ENCODE measurements at places on chromosomes 5 and 9.

GRCh38 chr5:177557041-177557647 is 2.8 kb upstream of the FAM193B start:
- no peak for DNase-seq

GRCh38 chr5:141511771-141512325 is 23.0 kb downstream of the PCDHGC5 start:
- no peak for DNase-seq

- DNase-seq, result no peak
These were observed 187.4 kb upstream of the SLC24A2 start for GRCh38 chr9:19976226-19976625.

DNA sequence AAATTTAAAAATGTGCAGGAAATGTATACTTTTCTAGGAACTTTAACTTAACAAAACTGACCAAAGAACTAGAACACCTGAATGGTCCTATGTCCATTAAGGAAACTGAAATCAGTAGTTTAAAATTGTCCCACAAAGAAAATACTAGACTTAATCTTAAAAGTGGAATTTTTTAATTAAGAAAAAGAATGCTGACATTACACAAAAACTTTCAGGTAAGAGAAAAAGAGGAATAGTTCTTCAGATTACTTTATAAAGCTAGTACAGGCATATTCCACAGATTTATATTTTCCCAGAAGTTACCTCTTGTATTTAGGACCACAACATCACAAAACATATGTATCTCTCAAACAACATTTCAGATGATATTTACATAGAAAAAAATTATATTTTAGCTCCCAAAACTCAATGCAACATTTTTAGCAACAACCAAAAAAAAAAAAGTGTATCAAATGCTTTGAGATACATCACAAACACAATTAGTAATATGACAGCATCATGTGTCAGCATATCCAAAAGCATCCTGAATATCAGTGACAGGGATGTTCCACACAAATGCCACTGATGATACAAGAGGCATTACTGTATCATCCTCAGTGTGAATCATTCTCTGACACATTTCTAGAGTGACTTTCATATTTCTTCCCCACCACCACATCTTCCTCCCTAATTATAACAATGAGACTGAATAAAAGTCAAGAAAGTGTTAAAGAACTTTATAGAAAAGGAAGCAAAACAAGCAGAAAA is 264.0 kb downstream of the EPB41L4A start:
- DNase-seq, result no peak

DNA sequence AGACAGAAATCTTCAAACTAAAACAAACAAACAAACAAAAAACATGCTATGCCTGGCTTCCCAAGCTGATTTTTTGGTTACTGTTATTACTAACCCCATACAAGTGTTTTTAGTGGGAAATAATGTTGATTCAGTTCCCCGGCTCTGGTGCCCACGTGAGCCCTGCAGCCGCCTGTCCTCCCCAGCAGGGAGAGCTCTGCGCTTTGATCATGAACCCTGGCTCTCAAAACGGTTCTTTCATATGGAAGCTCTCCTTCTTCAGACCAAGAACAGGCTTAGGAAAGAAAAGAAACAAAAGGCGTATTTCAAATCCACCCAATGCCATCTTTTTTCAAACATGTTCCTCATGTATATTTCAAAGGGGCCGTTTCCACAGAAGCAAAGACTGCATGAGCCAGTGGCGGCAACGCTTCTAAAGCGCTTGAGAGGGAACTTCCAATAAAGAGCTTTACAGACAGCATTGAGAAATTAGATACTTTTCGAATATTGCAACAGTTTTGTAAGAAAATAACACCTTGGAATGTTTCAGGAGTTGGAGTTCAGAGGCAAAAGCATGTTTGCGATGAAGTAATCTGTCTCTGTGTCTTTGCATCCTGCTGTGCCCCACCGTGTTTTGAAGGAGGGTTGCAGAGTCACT is 74.8 kb downstream of the ICE1 start:
- DNase-seq, result no peak

- no peak for DNase-seq
These were observed 25.5 kb downstream of the ERAP2 start for GRCh38 chr5:96901841-96902240.

DNA sequence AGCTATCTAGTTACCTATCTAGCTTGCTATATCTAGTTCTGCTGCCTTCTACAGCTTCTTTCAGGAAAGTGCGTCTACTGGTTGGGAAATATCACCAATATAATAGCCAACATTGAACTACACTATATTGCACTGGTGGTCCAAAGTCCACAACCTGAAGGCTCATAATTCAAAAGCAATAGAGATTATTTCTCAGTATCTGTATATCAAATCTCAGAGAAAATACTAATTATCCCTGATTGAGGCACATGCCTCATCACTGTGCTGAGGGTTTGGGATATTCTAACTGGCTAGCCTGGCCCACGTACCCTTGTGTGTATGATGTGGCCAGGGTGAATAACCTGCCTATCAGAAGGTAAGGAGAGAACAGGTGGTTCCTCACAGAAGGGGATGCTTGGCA is 53.8 kb downstream of the SH3RF2 start:
- no peak for DNase-seq

DNA sequence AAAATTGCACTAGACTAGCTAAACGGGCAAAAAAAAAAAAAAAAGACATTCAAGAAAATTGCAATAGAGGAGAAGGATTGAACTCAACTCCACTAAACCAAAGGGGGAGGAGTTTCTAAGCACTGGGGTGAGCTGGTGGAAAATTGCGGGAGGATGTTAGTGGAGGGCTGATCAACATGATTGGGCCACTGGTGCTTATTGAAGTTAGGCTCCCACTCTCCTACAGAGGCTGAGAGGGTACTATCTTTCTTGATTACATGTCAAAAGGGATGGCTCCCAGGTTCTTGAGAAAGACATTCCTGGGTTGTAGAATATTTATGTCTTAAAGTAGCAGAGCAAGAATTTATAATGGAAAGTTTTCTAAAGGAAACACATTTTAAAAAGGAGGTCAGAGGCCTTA is 38.0 kb downstream of the CAMK4 start:
- DNase-seq, result no peak

- no peak for DNase-seq
These were observed 106.1 kb downstream of the UBAP2 start for GRCh38 chr9:33942471-33943083.

GRCh38 chr9:72271613-72272478 is 93.2 kb downstream of the ZFAND5 start:
- no peak for DNase-seq

- no peak for DNase-seq
These were observed 28.8 kb downstream of the CNTFR start for GRCh38 chr9:34560599-34561214.

GRCh38 chr5:146745931-146746577 is 132.5 kb downstream of the PPP2R2B start:
- no peak for DNase-seq

DNA sequence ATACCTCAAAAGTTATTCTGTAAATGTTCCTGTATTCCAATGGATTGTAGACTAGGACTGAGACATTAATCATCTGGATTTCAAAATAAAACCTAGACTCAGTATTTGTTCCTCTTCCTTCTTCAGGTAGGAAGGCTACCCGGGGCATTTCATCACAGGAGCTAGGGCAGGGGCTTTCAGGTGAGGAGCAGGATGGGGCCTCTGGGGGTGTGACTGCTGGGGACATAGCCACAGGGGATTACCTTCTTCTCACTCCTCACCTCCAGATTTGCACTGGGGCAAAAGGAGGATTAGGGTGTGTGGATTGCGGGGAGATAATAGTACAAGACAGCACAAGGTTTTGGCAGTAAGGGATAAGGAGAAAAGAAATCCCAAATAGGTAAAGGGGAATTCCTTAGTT is 37.9 kb upstream of the SRP19 start:
- DNase-seq, result no peak

GRCh38 chr5:42787845-42788244 is 23.8 kb downstream of the SELENOP start:
- no peak for DNase-seq

DNA sequence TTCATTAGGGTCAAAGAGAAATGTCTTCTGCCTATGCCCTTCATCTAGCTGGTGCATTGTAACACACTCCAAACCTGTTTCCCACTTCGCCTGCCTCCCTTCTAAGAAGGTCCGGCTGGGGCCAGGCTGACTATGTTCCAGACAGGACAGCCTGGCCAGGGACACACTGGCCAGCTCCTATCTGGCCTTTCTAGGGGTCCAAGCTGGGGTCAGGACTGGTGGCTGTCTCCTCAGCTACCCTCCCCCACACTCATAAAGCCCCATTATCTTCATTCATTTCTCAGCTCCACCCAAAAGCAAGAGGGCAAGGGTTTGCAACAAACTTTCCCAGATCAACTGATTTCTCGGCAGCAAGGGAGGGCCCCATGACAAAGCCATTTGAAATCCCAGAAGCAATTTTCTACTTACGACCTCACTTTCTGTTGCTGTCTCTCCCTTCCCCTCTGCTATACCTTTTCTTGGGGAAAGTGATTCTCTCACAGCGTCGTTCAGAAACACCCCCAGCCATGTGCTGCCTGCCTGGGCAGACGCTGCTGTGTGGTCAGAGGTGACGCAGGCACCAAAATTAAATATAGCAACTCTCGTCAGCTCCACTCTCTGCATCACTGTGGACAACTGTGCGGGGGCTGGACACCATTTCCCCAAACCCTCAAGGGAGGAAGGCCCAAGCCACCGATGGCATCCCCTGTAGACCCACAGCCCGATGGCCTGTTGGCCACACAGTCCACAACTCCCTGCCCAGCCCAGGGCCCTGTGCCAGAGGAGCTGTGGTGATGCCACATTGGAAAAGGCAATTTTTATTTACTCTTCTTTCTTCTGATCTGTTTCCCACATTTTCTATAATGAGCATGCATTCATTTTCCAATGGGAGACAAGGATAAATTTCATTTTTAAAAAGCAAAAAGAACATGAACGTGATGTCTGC is 6.1 kb downstream of the IL13 start:
- DNase-seq, result no peak

DNA sequence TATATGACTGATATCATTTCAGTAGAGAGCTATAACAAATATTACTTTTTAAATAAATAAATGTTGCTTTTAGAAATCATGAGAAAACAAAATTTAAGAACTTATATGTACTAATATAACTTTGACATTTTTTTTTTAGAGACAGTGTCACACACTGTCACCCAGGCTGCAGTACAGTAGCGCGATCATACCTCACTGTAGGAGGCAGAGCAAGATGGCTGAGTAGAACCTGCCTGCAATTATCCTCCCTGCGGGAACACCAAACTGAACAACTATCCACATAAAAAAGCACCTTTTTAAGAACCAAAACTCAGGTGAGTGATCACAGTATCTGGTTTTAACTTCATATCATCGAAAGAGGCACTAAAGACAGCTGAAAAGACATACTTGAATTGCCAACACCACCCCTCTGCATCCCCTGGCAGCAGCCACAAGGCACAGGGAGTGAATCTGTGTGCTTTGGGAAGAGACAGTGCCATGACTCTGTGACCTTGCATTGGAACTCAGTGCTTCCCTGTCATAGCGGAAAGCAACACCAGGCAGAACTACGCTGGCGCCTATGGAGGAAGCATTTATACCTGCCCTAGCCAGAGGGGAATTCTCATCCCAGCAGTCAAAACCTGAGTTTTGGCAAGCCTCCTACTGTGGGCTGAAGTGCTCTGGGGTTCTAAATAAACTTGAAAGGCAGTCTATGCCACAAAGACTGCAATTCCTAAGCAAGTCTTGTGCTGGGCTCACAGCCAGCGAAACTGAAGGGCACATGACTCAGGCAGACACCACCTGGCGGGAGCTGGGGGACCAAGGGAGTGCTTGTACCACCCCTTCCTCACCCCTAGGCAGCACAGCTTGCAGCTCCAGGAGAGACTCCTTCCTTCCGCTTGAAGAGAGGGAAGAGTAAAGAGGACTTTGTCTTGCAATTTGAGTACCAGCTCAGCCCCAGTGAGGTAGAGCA is 142.7 kb downstream of the FBXL17 start:
- DNase-seq, result no peak

DNA sequence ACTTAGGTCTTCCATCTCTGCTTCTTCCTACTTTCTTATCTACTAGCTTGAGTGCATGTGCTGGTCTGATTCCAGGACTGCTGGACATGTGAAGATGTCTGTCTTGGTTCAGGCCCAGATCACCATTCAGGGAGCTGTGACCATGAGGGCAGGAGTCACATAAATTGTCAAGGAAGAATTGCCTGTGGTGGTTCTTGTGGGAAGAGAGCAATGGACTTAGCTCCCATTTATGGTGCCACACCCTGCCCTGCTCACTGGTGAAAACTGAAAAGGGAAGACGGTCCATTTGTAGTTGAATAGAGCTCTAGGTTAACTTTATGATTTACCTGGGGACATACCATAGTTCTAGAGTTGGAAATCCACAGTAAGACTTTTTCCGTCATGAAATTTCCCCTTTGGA is 244.3 kb upstream of the ZNF608 start:
- DNase-seq, result no peak

DNA sequence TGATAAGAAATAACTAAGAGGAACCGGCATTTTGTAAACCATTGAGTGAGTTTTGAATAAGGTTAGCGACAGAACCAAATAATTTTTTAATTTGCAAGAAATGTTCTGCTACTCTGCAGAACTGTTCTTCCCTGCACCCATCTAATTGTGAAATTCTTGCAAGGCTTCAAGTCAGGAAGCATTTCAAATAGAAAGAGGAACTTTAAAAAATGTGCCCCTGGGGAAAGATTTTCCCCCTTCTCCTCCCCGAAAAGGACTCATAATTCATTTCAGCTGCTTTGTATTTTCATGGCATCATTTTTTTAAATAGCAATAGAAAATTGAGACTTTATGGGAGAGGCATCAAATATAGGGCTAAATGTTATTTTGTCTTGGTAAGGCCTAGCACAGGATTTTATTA is 180.9 kb upstream of the ANKRD55 start:
- DNase-seq, result no peak

GRCh38 chr9:95317893-95318211 is 343 bp upstream of the FANCC start:
- DNase-seq, result no peak

DNA sequence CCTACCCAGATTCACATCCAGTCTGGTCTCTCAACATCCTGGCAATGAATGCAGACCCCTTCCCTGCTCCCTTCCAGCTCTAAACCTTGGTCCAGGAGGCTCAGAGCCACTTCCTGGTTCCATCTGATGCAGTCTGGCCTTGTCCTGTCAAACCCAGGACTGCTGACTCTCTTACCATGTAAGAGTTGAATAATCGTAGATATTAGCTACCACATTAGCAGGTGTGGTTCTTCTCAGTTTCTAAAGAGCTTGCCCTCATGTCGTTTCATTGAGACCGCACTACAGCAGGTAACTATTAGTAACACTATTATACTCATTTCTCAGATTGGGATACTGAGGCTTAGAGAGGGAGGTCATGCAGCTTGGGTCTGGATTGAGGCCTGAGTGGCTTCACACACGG is 133.3 kb downstream of the BOD1 start:
- no peak for DNase-seq

- no peak for DNase-seq
These were observed 27.7 kb downstream of the PTCD2 start for GRCh38 chr5:72347801-72348308.

- no peak for DNase-seq
These were observed 193.8 kb upstream of the TRIM32 start for GRCh38 chr9:116493183-116493860.

- DNase-seq, result no peak
These were observed 8.9 kb upstream of the PTAR1 start for GRCh38 chr9:69768716-69769115.

- DNase-seq, result no peak
These were observed 15.9 kb upstream of the GPX3 start for GRCh38 chr5:151004499-151004898.

- DNase-seq, result no peak
These were observed 97.4 kb upstream of the TRIM32 start for GRCh38 chr9:116589392-116590354.

All from cortex of kidney (tissue), 1 donor.